ENCODE measurements at places on chromosomes 16 and 17. TPM values are rescaled to one million over a fixed set of nuclear protein-coding genes. Genes with fewer than 3 reads are reported as not detected.

DNA sequence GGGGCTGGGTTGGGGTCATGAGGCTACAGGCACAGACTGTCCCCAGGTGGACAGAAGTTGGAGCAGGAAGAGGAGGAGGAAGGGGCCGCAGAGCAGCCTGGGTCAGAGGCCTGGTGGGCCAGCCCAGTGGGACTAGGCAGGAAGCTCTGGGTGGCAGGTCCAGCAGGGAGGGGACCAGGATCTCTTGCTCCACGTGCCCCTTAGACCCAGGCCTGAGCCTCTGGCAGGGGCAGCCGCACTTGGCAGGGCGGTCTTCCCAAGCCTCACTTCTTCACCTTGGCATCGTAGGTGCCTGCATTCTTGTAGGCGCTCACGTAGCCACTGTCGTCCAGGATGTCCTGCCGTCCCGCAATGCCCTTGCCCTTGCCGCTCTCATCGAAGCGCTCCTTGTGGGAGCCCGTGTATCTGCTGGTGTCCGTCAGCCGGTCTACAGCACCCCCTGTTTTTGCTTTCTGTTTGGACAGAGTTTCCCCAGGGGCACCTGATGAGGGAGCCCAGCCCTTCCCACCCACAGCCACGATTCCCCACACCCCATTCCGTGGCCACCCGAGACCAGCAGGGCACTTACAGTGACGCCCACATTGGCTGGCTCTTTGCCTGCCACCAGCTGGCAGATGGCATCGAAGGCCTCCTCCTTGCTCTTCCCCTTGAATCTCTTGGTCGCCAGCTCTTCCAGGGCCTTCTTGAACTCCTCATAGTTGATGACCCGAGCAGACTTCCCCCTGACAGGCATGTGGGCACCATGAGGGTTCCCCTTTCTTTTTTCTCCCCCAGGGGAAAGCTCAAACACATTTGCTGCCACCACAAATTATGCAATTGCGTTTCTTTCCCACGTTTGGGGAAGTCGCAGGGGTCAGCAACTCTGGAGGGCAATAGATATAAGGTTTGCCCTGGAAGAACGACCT lies 3.1 kb downstream of the TPPP3 start:
- peak; percentile 58 for DNase-seq

- DNase-seq = no peak
Observed at GRCh38 chr17:49959183-49959935, 9.6 kb upstream of the DLX4 start.

GRCh38 chr17:75105126-75106080 lies 4.4 kb upstream of the ARMC7 start:
- DNase-seq = peak; percentile 36

DNA sequence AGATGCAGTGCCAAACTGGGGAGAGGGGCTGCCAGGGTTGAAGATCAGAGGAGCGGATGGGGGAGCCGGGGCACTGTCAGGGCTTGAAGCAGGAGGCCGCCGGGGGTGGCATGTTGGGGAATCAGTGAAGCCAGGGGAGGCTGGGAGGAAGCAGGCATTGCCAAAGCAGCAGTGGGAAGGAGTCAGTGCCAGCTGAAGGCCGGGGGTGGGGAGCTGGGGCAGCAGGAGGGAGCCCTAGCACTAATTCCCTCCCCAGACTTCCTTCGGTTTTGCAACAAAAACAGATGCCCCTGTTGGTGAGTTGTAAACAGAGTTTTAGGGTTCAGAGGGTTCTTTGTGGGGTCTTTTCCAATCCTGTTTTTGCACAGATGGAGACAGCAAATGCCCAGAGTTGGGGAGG lies 10.9 kb upstream of the TAC4 start:
- no peak for DNase-seq

GRCh38 chr16:48194828-48195556 lies 39.2 kb upstream of the ABCC12 start:
- DNase-seq = no peak

DNA sequence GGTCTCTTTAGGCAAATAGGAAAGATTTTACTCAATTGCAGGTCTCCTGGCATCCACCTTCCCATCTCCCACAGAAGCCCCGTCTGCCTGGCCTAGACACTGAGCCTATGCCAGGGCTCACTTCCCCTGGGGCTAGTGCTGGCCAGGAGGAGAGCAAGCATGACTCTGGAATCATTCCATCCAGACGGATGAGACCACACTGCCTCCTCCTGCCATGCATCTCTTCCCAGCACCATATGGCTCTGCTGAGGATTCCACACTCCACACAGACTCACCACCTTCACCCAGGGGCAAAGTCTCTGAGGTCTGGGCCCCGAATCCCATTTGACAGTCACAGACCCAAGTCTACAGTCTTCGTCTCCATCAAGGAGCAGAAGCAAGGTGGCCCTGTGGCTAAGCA lies 346.5 kb downstream of the C16orf95 start:
- no peak for DNase-seq

- DNase-seq = peak; percentile 41
Observed at GRCh38 chr17:81095383-81095762, 60.4 kb downstream of the BAIAP2 start.

- no peak for DNase-seq
Observed at GRCh38 chr17:34979650-34980352, 511 bp upstream of the LIG3 start.

Gene CTRB1
- 0.74 TPM for polyA plus RNA-seq

Gene ZNF385C
- 9.1 TPM for polyA plus RNA-seq

GRCh38 chr16:27759301-27759871 lies 209.4 kb downstream of the KATNIP start:
- no peak for DNase-seq

GRCh38 chr17:2707721-2708584 lies 3.6 kb downstream of the CLUH start:
- DNase-seq = no peak

Gene USP22
- polyA plus RNA-seq = 203 TPM

Gene NTN3
- 2.8 TPM for polyA plus RNA-seq

Gene MC1R
- polyA plus RNA-seq = 2.0 TPM

DNA sequence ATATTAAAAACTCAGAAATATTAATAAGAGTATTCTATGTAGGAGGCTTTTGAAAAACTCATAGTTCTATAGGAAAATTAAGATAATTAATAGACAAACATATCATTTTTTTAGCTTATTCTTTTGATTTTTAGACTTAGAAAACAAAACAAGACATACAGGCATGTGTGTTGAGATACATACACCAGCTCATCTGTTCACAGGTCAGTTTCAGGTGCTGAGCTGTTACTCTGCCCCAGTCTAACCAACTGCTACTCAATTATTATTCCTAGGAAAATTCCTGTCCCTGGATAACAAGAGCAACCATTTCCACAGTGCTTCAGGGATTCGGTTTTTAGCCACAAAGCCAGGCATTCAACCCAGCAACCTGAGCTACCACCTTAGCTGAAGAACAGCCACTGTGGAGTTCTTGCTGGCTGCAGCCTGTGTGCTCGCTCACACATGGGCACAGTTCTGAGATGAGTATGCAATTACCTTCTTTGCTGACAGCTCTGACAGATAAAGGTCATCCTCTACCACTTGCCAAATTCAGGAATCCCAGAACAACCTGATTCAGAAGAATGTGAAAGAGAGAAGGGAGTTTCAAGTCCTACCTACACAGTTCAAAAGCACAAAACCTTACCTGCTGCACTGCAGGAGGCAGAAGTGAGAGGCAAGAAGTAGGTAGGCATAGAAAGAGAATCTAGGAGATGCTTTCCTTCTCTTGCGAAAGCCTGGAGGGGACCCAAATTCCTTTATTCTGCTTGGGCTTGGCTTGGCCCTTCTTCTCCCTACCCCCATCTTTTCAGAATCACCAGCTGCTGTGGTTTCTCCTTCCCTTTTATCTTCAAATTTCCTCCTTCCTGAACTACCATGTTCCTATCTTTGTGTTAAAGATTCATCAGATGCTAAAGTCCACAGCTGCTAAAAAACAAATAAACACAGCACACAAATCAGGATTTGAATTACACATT lies 62.7 kb downstream of the TEX2 start:
- DNase-seq = no peak

GRCh38 chr16:22734368-22734767 lies 79.6 kb upstream of the HS3ST2 start:
- DNase-seq = no peak

Gene GPR139
- not detected for polyA plus RNA-seq

DNA sequence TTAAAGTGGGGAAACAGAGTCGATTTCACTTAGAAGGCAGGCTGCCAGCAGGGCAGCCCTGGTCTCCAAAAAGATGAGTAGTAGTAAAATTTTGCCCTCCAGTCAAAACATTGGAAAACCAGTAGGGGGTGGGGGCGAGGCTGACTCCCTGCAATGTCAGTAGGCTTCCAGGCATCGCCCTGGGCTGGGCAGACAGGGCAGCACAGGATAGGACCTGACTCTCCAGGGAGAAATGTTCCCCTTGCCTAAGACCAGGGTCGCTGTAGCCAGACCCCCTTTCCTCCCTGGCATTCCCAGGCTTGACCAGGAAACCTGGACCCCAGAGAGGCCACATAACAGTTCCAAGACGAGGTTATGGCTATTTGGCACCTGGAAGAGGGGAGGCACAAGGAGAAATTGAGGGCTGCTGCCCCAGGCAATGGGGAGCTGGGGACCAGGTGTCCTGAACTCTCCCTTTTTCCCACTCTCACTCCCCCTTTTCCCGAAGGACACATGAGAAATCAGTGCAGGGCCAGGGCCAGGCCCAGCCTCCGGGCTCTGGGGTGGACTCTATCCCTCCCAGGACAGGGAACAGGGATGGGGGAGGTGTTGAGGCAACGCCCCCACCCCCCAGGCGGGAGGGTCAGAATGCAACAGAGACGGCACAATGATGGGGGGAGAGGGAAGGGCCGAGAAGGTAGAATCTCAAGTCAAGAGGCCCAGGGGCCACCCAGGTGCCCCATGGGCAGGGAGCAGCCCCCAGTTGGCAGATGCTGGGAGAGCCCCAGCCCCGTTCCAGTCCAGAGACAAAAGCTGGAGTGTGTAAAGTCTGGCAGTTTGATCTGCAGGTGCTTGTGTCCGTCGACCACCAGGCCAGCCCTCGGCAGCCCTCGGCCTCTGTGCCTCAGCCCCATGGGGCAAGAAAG lies 4.5 kb upstream of the SAMD14 start:
- DNase-seq = no peak
